Fibroblast of skin of left biceps (primary cell): ENCODE measurements at places on chromosomes 1 and 21.

DNA sequence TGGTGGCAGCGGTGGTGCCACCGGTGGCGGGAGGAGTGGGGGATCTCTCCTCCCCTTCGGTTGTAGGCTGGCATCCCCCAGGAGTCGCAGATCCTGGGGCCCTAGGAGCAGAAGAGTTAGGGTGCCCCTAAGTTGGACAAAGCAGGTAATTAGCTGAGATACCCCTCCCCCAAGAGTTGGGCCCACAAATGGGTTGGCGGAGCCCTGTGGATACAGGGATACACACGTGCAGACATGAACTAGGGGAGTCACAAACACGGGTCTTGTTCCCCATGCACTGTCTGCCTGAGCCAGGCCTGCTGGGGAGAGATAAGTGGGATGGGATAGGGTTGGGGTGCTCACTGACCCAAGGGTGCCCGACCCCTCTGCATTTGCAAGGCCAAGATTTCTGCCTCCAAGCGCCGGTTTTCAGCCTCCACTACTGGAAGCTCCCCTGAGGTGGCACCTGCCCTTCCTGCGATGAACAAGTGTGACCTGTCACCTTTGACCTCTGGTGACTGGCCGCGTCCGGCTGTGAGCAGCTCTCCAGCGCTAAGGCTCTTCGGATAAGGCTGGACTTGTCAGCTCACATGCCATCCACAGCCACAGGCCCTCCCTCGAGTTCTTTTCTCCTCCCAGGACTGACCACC lies 1.8 kb downstream of the CCDC17 start:
- DNase-seq = no peak

DNA sequence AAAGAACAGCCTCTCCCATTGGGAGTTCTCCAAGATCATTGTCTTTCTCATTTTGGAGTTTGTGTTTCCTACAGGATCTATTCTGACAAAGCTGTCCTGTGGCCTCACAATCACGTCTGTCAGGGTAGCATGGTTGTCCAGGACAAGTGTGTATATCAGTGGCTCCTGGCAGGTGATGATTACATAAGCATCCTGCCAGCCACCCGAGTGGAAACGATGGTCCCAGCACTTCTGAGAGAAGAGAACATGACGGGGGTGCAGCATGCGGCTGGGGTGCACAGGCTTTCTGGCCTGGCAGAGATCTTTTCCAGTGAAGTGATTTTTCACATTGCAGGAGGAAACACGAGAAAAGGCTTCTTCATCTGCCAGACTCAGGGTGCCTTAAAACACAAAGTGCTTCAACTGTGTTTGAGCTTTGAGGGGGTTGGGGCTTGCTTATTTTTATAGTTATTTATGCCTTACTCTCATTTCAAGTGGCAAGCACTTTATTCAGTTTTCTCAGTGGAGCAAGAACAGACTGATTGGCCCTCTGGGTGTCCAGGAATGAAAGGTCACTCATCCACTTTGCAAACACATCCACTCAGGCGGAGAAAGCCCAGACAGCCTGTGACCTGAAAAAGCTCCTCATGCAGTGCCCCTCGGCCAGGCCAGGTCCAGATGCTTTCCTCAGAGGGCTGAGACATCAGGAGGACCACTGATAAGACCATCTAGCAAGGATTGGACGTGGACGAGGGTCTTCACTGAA lies 186.0 kb downstream of the DUSP10 start:
- no peak for DNase-seq

GRCh38 chr1:3727042-3727824 lies 25.0 kb upstream of the CCDC27 start:
- DNase-seq = no peak

- no peak for DNase-seq
Measured at GRCh38 chr1:155334962-155335361, 14.3 kb downstream of the RUSC1 start.

DNA sequence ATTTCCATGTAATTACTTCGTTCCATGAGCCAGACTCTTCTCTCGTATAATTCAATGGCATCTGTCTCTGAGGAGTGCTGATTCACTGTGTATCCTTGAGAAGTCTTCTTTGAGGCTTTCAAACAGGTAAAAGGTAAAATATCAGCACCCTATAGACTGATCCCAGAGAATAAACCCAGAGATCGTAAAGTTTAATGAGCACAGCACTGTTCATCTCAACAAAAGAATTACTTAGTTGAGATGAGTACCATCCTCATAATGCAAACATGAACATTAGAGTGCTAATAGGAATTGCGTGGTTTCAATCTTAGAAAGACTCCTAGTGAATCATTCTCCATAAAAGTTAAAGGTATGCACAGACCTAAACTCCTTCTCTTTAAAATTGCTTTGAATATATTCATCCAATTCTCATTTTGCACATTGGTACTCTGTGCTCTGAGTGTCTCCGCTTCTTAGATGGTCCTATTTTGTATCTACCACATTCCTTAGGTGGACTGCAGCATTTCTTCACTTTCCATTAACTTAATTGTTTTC lies 97.2 kb downstream of the TBX15 start:
- DNase-seq = no peak

DNA sequence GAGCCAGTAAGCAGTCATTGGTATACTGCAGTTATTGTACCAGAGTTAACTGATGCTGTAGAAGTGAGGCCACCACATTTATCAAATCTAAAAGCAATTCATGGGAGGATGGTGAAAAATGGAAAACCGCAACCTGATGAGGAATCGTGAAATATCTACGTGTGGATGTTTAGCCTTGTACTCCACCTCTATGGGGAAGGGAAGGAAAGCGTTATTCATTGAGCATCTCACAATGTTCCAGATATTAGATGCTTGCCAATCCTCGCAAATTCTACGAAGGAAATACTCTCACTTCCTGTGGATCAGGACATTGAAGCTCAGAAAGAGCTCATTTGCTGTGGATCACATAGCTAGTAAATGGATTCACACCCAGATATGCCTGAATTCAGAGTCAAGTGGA lies 77.3 kb downstream of the LRRC8D start:
- DNase-seq = no peak

- no peak for DNase-seq
Measured at GRCh38 chr1:28592321-28593071, 431 bp downstream of the RAB42 start.

GRCh38 chr1:47660622-47661021 lies 222.8 kb downstream of the FOXD2 start:
- DNase-seq = no peak

DNA sequence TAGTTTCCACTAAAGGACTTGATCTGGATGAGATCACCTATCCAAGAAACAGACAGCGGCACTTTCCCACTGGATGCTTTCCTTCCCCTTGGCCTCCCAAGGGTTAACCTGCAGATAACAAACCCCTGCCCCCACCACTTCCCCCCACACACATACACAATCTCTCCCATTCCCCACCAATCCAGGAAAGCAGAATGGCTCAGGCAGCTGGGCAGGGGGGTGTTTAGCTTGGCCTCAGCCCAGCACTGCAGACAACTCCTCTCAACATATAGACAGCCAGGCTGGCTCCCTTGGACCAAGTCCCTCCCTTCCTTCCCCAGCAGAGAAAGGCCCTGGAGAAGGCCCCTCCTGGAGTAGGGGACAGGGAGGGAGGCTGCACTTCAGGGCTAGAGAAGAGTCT lies 24.6 kb downstream of the PLEKHA6 start:
- DNase-seq = no peak

GRCh38 chr21:41966872-41967621 lies 13.2 kb upstream of the C2CD2 start:
- DNase-seq = no peak

GRCh38 chr1:182709225-182709764 lies 24.9 kb upstream of the RGS8 start:
- DNase-seq = no peak

DNA sequence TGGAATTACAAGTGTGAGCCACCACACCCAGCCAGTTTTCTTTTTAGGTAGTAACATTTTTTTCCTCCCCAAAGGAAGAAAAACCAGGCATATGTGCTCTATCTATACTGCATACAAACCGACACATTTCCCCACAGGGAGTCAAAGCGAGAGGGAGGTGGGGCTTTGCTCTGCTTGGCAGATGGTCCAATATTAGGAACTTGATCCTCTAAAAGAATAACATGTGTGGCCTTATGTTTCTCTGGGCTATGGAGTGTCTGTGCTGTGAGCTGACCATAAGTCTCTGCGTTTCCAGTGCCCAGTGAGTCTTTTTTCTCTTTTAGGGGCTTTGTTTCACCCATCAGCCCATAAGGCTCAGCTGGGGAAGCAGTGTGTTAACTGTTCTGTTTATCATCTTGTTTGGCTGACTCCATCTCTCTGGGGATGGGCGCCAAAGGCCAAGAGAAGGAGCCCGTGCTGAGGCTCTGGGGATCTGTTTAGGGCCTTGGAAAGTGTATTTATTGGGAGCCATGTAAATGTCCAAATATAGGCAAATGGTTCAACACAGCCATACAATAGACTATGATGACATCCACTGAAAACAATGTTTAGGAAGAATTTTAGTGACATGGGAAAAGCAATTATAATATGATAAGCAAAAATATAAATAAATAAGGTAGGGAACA lies 20.2 kb downstream of the LMOD1 start:
- no peak for DNase-seq

DNA sequence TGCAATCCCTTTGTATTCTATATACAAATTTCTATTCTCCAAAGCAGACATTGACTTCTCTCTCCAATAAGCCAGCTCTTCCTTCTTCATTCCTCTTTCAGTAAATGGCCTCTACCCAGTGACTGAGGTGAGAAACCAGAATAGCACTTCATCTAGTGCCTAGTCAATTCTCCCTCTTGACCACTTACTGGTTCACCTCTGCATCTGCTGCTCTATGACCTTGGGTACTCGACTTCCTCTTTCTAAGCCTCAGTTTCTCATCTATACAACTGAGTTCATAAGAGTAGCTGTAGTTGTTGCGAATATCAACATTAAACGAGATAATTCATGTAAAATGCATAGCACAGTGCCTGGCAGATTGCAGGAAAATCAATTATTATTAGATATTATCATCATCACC lies 12.4 kb downstream of the LYST start:
- DNase-seq = no peak

DNA sequence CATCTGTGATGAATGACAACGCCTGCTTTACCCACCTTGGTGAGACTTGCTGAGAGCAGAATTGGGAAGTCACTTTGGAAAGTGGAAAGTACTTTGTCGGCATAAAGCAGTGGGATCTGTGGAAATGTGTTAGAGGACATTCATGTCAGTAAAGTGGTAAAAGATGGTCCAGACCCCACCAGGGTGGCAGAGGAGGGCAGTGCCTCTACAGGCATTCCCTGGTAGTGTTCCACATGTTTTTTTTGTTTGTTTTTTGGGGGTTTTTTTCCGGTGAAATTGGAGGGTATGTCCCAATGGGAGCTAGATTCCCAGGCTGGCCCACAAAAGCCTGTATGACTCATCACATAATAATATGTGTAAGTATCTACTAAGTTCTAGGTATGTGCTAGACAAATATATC lies 80.6 kb downstream of the ELAVL4 start:
- DNase-seq = no peak

DNA sequence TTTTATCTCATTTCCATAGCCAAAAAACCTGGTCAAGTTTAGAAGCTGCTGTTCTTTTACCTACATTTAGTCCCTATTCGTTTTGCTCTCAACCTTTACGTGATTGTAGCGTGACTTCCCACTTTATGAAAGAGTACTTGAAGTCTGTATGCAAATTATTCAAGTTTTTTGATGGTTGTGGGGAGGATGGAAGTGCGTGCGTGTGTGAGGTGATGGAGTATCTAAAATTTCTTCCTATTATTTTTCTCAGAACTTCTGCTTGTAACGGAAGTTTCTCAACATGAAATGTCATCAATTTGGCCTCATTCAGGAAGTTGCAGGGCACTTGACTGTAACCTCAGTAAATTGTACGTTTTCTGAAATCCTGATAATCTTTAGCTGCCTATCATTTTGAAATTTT lies 64.0 kb downstream of the SAMSN1 start:
- no peak for DNase-seq
